ENCODE measurements at places on chromosomes 13 and 19.

DNA sequence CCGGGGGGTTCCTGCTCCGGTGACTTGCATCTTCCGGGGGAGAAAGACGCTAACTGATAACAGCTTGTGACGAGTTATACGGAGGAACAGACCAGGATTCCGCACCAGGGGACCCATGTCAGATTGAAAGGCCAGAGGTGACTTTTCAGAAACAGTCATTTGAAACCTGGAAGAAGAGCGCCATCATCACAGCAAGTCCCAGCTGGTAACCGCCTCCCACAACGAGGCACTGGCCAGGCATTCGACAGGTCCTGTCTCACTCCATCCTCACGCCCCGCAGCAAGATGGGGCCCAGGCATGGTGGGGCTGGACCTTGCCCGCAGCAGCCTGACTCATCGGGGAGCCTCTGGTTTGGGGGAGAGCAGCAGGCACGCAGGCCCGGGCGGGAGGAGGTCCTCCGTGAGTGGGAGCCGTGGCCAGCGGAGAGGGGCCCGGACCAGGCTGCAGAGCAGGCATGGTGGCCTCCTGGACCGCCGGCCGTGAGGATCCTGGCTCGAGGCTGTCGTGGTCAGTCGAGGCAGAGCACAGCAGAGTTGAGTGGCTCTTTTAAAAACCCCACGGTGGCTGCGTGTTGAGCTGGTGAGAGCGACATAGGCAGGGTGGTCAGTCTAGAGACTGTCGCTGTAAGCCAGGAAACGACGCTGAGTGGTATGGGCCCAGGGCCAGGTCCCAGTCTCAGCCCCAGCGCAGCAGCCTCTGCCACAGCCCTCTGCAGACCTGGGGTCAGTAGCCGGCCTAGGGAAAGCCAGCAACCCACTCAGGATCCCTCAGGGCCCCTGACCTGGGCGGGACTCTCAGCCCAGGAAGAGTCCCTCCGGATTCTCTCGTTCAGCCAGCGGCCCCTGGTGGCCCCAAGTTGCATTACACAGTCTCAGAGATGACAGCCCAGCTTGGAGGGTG, 94.9 kb upstream of the MCF2L start:
- peak; percentile 64 for DNase-seq

- no peak for DNase-seq
These were observed 35.9 kb upstream of the MAB21L1 start for GRCh38 chr13:35512271-35512920.

DNA sequence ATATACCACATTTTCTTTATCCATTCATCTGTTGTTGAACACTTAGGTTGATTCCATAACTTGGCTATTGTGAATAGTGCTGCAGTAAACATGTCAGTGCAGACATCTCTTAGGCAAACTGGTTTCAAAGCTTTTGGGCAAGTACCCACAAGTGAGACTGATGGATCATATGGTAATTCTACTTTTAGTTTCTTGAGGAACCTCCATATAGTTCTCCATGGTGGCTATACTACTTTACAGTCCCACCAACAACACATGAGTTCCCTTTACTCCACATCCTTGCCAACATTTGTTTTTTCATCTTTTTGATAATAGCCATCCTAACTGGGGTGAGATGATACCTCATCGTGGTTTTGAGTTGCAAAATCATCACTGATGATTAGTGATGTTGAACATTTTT, 8.5 kb downstream of the CYSLTR2 start:
- DNase-seq = no peak

- DNase-seq = no peak
These were observed 105.9 kb downstream of the SIPA1L3 start for GRCh38 chr19:38012944-38013343.

GRCh38 chr19:56133858-56134653, 7.0 kb upstream of the ZNF444 start:
- no peak for DNase-seq

GRCh38 chr19:17869114-17869608, 2.6 kb upstream of the SLC5A5 start:
- DNase-seq = no peak

DNA sequence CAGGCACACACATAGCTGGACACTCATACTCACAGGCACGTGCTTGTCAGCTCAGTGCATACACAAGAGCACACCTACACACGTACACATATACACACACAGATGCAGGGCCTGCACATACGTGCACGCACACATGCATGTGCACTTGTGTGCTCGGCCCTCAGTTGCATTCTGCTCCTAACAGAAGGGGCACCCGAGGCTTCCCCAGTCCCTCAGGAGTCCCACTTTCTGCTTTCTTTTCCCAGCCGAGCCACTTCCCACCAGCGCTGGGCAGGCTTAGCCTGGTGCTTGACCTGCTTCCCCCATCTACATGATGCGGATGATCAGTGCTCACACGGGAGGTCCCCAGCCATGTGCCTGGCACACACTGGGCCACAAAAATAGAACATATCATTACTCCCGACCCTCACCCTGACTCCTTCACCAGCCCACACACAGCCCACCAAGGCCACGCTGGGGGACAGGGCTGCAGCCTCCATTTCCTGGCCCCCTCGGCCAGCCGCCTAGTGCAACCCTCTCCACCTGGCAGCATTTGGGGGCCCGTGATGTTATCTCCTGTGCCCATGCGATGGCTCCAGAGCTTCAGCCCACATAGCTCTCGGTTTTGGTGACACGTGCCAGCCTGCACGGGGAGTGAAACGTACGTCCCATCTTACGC, 125.2 kb upstream of the SPACA7 start:
- no peak for DNase-seq

GRCh38 chr19:10761443-10762250, 43.8 kb downstream of the DNM2 start:
- DNase-seq = no peak

DNA sequence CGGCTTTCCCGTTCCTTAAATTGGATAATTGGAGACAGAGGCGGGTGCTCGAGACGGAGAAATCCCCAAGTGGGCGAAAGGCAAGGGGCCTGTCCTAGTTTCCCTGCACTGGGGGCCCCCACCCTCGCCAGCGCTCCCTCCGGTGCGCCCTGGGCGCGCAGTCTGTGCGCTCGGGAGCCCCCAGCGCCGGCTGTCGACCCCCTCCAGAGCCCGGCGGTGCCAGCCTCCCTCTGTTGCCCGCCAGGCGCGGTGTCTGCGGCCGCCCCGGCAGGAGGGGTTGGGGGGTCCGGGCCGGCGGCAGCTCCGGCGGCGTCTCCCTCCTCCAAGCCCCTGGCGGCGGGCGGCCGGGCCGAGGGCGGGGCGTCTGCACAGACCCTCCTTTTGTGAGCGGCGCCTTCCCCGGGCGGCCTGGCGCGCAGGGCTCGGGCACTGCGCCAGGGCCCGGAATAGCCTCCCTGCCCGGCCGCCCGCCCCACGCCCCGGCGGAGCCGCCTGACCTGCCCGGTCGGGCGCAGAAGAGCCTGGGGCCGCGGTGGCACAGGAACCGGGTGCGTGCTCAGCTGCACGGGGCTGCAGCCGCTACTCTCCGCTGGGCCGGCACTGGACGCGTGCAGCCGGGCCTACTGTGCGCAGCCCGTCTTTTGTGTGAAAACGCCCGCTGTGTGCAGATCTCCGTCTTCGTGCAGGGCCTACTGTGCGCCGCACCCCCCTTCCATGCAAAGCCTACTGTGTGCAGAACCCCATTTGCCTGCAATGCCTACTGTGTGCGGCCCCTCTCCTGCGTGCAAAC, 13.2 kb downstream of the GADD45B start:
- DNase-seq = no peak

GRCh38 chr19:23116802-23117571, at the start of gene ZNF730:
Gene ZNF730 (plus strand): TSS chr19:23117025. CDS start chr19:23117174, 149 bp downstream.
- peak; percentile 1 for DNase-seq

DNA sequence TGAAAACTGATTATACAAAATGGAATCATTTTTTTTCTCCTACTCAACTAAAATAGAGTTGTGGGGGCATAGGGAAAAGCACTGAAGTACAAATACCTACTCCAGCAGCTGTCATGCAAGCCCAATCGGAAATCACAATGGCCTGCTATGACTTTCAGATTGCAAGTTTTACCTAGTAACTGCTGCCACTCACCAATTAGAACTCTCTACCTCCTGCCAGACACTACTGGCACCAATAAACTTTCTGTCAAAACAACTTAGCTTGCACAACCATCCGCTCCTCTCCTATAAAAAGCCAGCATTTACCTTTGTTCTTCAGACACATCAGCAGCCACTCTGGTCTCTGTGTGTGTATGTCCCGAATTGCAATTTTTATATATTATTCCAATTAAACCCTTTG, 9.3 kb upstream of the TRPC4 start:
- DNase-seq = no peak

DNA sequence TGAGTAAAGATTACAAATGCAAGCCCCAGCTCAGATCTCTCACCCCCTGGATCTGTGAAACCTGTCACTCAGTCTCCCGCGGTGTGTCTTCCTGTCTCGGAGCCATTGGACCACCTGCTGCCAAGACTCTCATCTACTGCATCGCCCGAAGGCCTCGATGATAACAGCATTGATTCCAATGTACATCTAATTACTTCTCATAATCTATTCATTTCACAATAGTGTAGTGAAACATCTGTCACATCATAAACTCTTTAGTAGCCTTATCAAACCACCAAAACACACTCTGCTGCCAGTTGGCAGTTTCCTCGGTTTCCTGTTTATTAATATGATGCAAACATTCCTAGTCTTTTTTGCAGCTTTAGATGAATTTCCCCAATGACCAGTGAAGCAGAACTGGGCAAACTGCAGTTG, 220.3 kb downstream of the POU4F1 start:
- no peak for DNase-seq

DNA sequence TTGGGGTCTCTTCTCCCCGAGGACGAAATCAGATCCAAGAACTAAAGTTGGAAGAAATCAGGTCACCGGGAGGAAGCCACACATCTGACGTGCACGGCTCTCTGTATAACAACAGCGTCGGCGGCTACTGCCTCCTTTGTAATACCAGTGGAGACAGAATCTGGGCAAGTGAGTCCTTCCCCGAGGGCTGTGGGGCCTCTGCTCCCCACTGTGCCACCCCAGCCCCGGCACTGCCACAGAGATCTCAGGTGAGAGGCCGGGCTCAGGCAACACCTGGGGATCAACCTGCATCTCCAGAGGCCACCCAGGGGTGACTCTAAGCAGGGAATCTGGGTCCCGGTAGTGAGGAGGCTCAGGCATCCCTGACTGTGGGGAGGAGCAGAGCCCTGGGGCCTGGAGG, 33.7 kb upstream of the C13orf46 start:
- DNase-seq = no peak

GRCh38 chr13:22461854-22462490, 718.8 kb upstream of the SGCG start:
- no peak for DNase-seq

DNA sequence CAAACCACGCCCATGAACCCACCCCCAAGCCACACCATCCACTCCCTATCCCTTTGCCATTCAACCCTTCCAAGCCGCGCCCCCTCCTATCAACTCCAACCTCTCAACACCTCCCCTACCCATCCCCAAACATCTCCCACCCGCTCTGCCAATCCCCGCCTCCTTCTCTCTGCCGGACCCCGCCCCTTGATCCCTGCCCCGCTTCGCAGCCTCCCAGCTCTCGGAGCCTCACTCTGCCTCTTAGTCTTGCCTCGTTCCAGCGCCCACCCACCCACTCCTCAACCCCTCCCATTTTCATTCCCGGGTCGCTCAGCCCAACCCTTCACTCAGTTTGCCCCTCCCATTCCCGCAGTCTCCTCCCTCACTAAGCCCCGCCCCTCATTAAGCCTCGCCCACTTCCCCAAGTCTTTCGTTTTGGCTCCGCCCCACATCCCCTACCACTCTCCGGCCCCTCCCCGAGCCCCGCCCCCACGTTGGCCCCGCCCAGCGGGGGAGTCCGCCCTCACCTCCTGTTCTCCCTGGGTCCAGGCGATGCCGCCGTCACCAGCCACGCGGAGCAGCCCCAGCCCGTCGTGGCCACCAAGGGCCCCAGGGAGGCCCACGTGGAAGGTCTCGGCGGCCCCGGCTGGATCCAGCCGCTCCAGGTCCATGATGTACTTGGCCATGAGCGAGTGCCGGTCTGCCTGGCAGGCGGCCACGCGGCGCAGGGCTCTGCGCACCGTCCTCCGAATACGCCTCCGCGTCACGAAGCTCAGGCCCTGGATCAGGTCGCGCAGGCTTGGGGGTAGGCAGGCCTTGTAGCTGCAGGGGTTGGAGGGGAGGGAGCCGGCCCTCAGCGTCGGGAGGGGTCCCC, 5.7 kb downstream of the JAK3 start:
- no peak for DNase-seq

DNA sequence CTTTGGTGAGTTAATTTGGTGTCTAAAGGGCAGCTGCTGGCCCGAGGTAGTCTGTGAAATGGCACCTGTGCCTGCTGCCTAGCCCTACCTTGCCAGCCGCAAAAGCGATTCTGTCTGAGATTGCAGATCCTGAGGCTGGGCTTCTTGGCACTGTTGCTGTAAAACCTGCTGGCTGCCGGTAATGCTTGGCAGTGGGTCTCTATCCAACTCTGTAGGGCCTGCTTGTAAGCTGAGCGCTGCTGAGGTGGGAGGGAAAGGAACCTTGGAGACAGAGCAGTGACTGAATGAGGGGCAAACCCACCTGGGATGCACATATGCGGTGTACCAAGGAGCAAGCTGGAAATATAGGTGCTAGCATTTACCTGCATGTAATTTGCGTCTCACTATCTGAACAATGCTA, 11.7 kb downstream of the LCP1 start:
- no peak for DNase-seq

- no peak for DNase-seq
These were observed 2.6 kb upstream of the TIMM13 start for GRCh38 chr19:2429917-2430535.

- no peak for DNase-seq
These were observed 62.2 kb downstream of the RASA3 start for GRCh38 chr13:114070098-114070799.

GRCh38 chr13:73757481-73758233, 376.5 kb downstream of the KLF12 start:
- DNase-seq = no peak

DNA sequence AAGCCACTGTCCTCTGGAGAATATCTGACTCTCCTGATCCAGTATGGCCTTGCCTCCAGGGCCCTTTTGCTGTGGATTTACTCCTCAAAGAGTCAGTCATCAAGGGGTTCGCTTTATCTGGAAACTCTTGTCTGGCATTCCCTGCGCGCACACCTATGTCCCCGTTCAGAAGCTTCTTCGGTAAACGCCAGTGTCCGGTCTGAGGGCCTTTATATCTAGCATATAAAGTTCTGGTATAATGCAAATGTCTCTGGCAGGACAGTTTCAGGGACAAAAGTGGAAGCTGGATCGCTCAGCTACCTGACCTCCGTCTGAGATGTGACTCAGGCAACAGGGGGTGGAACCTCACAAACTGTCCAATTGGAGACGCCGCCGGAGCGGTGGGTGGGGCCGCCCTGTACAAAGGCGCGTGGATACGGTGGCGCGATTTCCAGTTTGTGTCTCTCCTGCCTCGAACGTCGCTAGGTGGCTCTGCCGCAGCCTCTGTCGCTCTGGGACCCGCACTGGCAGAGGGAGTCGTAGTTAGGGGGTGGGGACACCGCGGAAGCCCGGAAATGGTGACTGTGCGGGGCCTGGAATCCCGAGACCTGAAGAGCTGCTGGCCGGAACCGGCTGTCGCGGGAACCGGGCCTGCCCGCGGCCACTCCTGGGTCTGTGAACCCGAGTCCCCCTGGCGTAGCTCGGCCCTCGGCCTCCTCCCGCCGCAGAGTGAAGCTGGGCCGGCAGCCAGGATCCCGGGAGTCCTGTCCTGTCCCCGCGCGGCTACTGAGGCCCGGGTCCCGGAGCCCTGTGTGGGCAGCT, 10.6 kb upstream of the ZNF709 start:
- DNase-seq = peak; percentile 88

Measured in activated T-helper 1 cell treated with Interleukin-2 at 50 U/mL for 16 hours (primary cell).